Chondrocyte (in vitro differentiated cells): ENCODE measurements at places on chromosomes 5 and 9. TPM values are rescaled to one million over a fixed set of nuclear protein-coding genes. Genes with fewer than 3 reads are reported as not detected.

DNA sequence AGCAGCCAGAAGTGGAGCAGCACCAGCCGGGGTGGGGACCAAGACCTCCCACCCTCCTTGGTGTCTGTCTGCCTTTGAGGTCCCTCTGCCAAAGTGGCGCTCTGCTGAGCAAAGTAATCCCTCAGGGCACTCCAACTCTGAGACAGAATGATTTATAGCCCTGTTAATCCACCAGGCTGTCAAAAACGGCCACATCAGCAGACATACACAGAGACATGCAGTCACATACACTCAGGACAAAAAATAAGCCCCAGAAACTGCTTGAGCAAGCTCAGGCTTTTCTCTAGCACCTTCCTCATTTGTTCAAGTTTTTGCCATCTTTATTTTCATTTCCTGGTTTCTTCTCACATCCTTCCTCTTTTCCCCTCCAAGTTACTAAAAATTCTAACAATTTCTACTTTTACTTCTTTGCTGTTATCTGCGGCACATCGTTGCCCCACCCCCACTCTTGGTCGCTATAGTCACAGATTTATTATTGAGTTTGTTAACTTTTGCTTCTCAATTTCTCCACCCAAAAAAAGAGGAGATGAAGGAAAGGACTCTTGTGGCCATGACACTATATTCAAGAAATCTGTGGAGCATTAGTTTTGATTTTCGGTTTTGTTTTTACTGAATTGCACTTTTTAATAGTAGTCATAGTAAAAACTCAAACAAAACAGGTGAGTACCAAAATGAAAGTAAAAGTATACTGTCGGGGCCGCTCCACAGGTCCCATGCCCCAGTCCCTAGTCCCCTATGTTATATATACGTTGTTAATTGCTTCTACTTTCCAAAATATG is 17.4 kb upstream of the ADRB2 start:
- DNase-seq = no peak
- peaks cover 35% of the 10 kb centered on the region for H3K4me1 ChIP-seq
- no peaks in the 10 kb centered on the region for H3K36me3 ChIP-seq

ESM1 gene
- total RNA-seq = not detected in 3 replicates

GRCh38 chr5:30401479-30402058 is 791.9 kb upstream of the CDH6 start:
- peaks cover 7% of the 10 kb centered on the region for H3K4me1 ChIP-seq
- no peaks in the 10 kb centered on the region for H3K36me3 ChIP-seq
- H3K27ac ChIP-seq = no peak overlapping the region
- no peak overlapping the region for H3K4me3 ChIP-seq
- DNase-seq = no peak

PDCD1LG2 gene
- total RNA-seq = 0.73 to 1.3 TPM (median 1.1 TPM) in 3 replicates

PRDM9 gene
- total RNA-seq = not detected in 3 replicates

- no peak overlapping the region for H3K27ac ChIP-seq
- no peaks in the 10 kb centered on the region for H3K4me1 ChIP-seq
- H3K36me3 ChIP-seq = peaks cover 1% of the 10 kb centered on the region
- H3K27me3 ChIP-seq = no peaks in the 10 kb centered on the region
- DNase-seq = no peak
Measured at GRCh38 chr5:105167092-105167491, 1604.5 kb upstream of the NUDT12 start.

GAPVD1 gene
- 46.2 to 57.0 TPM (median 47.9 TPM) in 3 replicates for total RNA-seq

GRCh38 chr5:170651604-170652277 is 131.8 kb upstream of the GABRP start:
- DNase-seq = no peak
- no peaks in the 10 kb centered on the region for H3K36me3 ChIP-seq
- H3K27me3 ChIP-seq = no peaks in the 10 kb centered on the region
- no peak overlapping the region for H3K27ac ChIP-seq

DNA sequence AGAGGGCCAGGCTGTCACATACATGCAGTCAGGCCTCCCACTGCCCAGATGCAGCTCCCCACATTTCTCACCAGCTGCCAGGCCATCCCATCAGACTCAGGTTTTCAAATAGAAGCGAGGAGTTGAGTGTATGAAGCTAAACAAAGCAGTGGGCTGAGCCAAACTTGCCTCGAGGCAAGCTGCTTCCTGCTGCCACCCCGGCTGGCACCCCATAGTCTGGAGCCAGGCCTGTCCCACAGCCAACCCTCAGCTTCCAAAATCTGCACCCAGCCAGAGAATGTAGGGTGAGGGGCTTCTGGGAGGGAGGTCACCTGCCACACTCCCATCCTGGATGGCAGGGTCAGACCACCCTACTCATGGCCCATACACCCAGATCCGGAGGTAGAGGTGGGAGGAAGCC is 22.3 kb upstream of the ALDH1B1 start:
- peaks cover 2% of the 10 kb centered on the region for H3K27me3 ChIP-seq
- H3K4me3 ChIP-seq = no peak overlapping the region

LHX3 gene
- total RNA-seq = not detected in 3 replicates

WNT8A gene
- not detected in 3 replicates for total RNA-seq

DNA sequence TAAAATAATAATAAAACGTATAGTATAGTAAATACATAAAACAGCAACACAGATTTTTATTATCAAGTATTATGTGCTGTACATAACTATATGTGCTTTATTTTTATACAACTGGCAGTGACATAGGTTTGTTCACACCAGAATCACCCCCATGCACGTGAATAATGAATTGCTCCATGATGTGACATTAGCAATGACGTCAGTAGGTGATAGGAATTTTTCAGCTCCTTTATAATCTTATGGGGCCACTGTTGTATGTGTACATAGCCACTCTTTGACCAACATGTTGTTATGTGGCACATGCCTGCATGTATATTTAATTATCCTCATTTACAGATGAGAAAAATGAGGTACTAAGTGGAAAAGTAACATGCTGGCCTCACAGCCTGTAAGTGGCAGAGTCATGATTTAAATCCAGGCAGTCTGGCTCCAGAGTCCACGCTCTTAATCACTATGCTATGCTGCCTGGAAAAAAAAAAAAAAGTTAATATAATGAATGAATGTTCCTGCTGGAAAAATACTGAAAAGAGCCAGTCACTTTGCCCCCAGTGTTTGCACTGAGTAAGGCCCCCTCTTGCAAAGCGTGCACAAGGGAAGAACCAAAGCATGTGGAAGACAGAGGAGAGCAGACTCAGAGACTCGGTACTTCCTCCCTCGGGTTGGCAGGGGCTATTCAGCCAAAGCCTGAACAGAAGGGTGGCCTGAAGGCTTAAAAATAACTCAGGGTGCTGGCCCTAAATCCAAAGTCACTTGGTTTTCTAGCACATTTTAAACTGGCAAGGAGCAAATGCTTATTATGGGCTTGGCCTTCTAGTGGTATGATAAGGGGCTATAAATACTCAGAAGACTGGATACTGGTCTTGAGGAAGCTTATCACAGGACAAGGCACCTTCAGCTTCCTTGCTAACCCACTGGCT is 206.8 kb downstream of the GLIS3 start:
- DNase-seq = no peak
- no peak overlapping the region for H3K4me3 ChIP-seq
- peaks cover 38% of the 10 kb centered on the region for H3K4me1 ChIP-seq
- no peak overlapping the region for H3K27ac ChIP-seq
- H3K27me3 ChIP-seq = no peaks in the 10 kb centered on the region

GRCh38 chr9:107710546-107710945 is 221.0 kb upstream of the KLF4 start:
- no peak overlapping the region for H3K4me3 ChIP-seq
- DNase-seq = no peak
- no peak overlapping the region for H3K27ac ChIP-seq
- no peaks in the 10 kb centered on the region for H3K27me3 ChIP-seq
- H3K4me1 ChIP-seq = peaks cover 36% of the 10 kb centered on the region

SUSD3 gene
- total RNA-seq = not detected in 3 replicates

GRCh38 chr5:41649659-41650058 is 139.3 kb upstream of the PLCXD3 start:
- H3K4me3 ChIP-seq = no peak overlapping the region
- H3K27ac ChIP-seq = peak overlapping the region; percentile 78
- H3K27me3 ChIP-seq = peaks cover 15% of the 10 kb centered on the region
- no peaks in the 10 kb centered on the region for H3K36me3 ChIP-seq

DNA sequence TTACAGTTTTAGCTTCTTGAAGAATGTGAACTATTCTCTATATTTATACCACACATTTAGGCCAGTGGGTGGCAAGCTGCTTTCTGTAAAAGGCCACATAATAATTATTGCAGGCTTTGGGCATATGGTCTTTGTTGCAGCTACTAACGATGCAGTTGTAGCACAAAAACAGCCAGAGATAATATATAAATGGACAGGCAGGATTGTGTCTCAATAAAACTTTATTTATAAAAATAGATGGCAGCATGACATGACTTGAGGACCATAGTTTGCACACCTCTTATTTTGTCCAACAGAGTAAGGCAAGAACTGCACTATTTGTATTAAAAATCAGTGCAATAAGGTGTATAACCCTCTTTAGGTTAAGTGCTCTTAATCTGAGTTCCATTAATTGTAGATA is 415.0 kb downstream of the ANXA1 start:
- peaks cover 12% of the 10 kb centered on the region for H3K27me3 ChIP-seq
- no peak overlapping the region for H3K27ac ChIP-seq
- no peaks in the 10 kb centered on the region for H3K36me3 ChIP-seq
- DNase-seq = no peak
- H3K4me3 ChIP-seq = no peak overlapping the region

- H3K4me1 ChIP-seq = peaks cover 4% of the 10 kb centered on the region
- no peaks in the 10 kb centered on the region for H3K27me3 ChIP-seq
- H3K4me3 ChIP-seq = no peak overlapping the region
- H3K36me3 ChIP-seq = peaks cover 58% of the 10 kb centered on the region
Measured at GRCh38 chr9:5764130-5764868, 68.6 kb downstream of the ERMP1 start.

PLPPR1 gene
- total RNA-seq = not detected in 3 replicates

ARHGEF28 gene
- total RNA-seq = 9.3 to 20.1 TPM (median 10.1 TPM) in 3 replicates

FAM174A gene
- total RNA-seq = 20.2 to 22.0 TPM (median 20.2 TPM) in 3 replicates

PCDHB7 gene
- total RNA-seq = 1.1 to 2.5 TPM (median 1.2 TPM) in 3 replicates

MOB3B gene
- 2.4 to 3.8 TPM (median 3.7 TPM) in 3 replicates for total RNA-seq

DNA sequence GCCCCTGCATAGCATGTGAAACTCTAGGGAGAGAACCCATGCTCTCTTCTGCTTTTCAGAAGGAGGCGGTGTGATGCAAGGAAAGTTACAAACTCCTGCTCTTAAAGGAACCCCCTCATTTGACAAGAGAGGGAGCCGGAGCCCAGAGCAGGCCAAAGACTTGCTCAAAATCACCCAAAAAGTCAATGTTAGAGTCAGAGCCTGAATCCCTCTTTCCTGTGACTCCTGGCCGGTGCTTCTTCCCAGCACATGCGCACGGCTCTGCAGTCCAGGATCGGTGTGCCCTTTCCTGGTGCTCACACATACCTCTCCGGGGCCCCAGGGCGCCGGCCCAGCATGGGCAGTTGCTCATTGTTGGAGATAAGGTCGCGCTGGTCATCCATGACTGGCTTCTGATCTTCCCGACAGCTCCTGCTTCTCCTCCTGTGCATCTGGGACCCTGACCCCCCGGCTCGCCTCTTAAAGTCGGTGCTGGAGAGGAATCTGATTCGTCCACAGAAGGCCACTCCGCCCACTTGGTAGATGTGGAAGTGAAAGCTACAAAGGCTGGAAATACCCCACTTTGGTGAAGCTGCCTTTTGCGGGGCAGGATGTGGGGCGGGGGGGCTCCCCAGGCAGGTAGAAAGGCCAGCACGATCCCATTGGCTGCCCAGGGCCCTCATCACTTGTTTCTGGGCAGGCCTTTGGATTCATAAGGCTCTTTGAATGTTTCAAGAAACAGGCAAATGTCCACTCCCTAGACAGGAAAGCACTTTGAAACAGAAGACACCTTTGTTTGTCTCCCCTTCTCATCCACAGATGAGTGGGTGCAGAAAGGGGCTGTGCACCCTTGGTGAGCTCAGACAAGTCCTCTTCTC is at the start of gene CD74:
Gene CD74, minus strand, starts transcription at position 592 of the 857 bp plus-strand sequence. Its CDS starts 161 bp downstream, at position 431.
- no peaks in the 10 kb centered on the region for H3K36me3 ChIP-seq
- no peak within 1 kb of the TSS for H3K4me3 ChIP-seq
- peaks cover 3% of the 10 kb centered on the region for H3K27me3 ChIP-seq
- no peak for DNase-seq

DNA sequence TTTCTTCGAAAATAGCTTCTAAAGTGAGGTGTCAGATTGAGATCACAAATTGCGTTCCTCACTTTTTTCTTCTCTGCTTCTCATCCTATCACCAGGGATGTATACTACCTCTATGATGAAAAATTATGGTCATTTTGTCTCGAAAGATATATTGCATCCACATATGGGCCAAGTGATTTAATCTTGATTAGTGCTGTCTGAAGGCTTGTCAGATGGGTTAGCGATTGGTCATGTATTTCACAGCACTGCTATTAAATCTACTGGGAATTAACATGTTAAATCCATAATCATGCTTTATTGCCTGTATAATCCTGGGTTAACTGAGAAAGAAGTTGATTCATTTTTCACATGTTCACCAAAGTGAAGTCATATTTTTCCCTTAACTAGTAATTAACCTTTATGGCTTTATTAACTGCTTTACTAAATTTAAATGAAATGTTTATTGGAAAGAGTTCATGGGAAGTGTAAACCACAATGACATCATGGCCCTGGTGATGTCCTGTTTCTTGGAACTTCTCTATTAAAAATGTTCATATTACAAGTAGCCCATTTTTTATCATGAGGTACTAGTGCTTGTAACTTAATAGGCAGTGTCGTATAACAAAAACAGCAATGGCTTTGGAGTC is 193.3 kb downstream of the SMC2 start:
- H3K27me3 ChIP-seq = peaks cover 8% of the 10 kb centered on the region
- no peak overlapping the region for H3K4me3 ChIP-seq
- H3K36me3 ChIP-seq = no peaks in the 10 kb centered on the region
- no peak overlapping the region for H3K27ac ChIP-seq

GPX3 gene
- 1.5 to 5.3 TPM (median 4.9 TPM) in 3 replicates for total RNA-seq

GRCh38 chr9:505741-506059 is 291.0 kb downstream of the DOCK8 start:
- no peak overlapping the region for H3K27ac ChIP-seq
- no peak for DNase-seq
- H3K4me1 ChIP-seq = peaks cover 7% of the 10 kb centered on the region

DNA sequence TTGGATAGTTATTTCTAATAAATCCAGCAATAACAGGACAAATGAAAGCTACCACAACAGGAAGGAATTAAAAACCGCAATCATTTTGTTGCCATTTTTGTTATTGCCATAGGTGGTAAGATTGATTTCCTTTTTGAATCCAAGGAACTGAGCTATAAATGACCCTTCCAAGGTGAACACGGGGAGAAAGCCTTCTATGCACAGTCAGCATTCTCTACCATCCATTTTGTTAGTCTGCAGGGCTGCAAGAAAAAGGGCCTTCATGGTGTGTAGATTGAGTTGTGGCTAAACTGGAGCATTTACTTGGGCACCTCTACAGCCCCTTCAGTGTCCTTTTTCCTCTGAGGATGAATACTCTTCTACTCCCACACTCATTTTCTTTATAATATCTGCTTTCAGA is 18.6 kb upstream of the REEP5 start:
- peaks cover 2% of the 10 kb centered on the region for H3K27me3 ChIP-seq
- H3K4me3 ChIP-seq = no peak overlapping the region
- no peaks in the 10 kb centered on the region for H3K36me3 ChIP-seq
- DNase-seq = no peak
